Temporal lobe (tissue), 4 donors: ENCODE measurements at places on chromosomes 3 and 15. TPM values are rescaled to one million over a fixed set of nuclear protein-coding genes. Genes with fewer than 3 reads are reported as not detected.

TUSC7 gene
- 0.25 TPM for total RNA-seq

GABRA5 gene
- total RNA-seq: 27.8 TPM

C3orf85 gene
- total RNA-seq: not detected

THAP10 gene
- 3.9 TPM for total RNA-seq

THRB gene
- 54.1 TPM for total RNA-seq

ANKUB1 gene
- total RNA-seq: 0.25 TPM

YEATS2 gene
- total RNA-seq: 49.9 TPM

PPP1R14D gene
- total RNA-seq: not detected
